Psoas muscle (tissue), 8 donors: ENCODE measurements at places on chromosomes 5 and 9.

DNA sequence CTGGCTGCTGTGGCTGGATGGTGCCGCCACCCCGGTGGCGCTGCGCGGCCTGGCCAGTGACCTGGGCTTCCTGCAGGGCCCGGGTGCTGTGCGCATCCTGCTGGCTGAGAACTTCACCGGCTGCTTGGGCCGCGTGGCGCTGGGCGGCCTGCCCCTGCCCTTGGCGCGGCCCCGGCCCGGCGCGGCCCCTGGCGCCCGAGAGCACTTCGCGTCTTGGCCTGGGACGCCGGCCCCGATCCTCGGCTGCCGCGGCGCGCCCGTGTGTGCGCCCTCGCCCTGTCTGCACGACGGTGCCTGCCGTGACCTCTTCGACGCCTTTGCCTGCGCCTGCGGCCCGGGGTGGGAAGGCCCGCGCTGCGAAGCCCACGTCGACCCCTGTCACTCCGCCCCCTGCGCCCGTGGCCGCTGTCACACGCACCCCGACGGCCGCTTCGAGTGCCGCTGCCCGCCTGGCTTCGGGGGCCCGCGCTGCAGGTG is 17.5 kb downstream of the CRB2 start:
- no peaks in the 10 kb centered on the region for H3K27me3 ChIP-seq
- no peak overlapping the region for H3K27ac ChIP-seq
- no peak for DNase-seq
- H3K4me1 ChIP-seq: no peaks in the 10 kb centered on the region

DNA sequence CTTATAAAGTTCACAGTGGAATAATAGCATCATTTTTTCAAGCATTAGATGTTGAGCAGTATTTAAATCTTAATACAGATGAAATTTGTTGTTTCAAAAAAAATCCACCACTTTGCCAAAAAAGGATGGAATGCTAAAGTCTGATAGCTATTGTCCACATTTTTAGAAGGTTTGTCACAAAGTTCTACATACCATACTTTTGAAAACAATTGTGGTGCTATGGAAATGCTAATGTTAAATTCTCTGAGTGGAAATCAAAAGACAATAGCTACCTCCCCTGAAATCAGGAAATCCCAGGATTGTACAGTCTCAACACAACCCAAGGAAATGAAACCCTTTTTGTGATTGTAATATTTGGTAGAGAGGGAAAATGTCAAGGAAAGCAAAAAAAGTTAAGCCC is 19.3 kb upstream of the GRAMD2B start:
- no peaks in the 10 kb centered on the region for H3K36me3 ChIP-seq
- no peak overlapping the region for H3K27ac ChIP-seq
- H3K4me3 ChIP-seq: no peak overlapping the region
- H3K27me3 ChIP-seq: no peaks in the 10 kb centered on the region
- no peaks in the 10 kb centered on the region for H3K4me1 ChIP-seq

DNA sequence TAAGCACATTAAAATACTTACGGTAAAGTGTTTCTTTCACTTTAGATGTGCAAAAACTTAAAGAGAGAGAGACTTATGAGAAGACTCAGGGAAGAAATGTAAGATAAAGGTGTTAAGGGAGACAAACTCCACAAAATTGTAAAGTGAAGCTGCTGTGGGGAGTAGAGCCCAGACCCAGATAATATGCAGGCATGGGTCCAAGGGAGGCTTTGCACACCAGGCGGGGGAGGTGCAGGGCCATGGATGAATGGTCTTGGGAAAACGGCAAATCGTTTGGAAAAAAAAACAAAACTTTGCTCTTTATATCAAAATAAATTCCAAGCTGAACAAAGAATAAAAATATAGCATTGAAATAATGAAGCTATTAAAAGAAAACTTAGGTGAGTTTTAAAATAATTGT is 9.1 kb downstream of the SYK start:
- no peak overlapping the region for H3K4me3 ChIP-seq
- no peaks in the 10 kb centered on the region for H3K4me1 ChIP-seq
- no peaks in the 10 kb centered on the region for H3K36me3 ChIP-seq
- H3K27me3 ChIP-seq: no peaks in the 10 kb centered on the region
- H3K27ac ChIP-seq: no peak overlapping the region

- H3K4me1 ChIP-seq: peaks cover 7% of the 10 kb centered on the region
- no peak overlapping the region for H3K27ac ChIP-seq
- H3K4me3 ChIP-seq: no peak overlapping the region
- peaks cover 50% of the 10 kb centered on the region for H3K36me3 ChIP-seq
- H3K27me3 ChIP-seq: no peaks in the 10 kb centered on the region
Observed at GRCh38 chr5:16669776-16670175, 53.0 kb upstream of the RETREG1 start.

GRCh38 chr5:78597974-78598371 is 50.6 kb downstream of the LHFPL2 start:
- H3K4me1 ChIP-seq: peaks cover 32% of the 10 kb centered on the region
- H3K27ac ChIP-seq: no peak overlapping the region
- H3K36me3 ChIP-seq: no peaks in the 10 kb centered on the region
- H3K4me3 ChIP-seq: no peak overlapping the region
- H3K27me3 ChIP-seq: no peaks in the 10 kb centered on the region

GRCh38 chr5:134007581-134008265 is 2.9 kb upstream of the VDAC1 start:
- no peak overlapping the region for H3K27ac ChIP-seq
- no peak overlapping the region for H3K4me3 ChIP-seq
- no peaks in the 10 kb centered on the region for H3K36me3 ChIP-seq
- H3K27me3 ChIP-seq: no peaks in the 10 kb centered on the region
- no peak for DNase-seq
- H3K4me1 ChIP-seq: peaks cover 14% of the 10 kb centered on the region

DNA sequence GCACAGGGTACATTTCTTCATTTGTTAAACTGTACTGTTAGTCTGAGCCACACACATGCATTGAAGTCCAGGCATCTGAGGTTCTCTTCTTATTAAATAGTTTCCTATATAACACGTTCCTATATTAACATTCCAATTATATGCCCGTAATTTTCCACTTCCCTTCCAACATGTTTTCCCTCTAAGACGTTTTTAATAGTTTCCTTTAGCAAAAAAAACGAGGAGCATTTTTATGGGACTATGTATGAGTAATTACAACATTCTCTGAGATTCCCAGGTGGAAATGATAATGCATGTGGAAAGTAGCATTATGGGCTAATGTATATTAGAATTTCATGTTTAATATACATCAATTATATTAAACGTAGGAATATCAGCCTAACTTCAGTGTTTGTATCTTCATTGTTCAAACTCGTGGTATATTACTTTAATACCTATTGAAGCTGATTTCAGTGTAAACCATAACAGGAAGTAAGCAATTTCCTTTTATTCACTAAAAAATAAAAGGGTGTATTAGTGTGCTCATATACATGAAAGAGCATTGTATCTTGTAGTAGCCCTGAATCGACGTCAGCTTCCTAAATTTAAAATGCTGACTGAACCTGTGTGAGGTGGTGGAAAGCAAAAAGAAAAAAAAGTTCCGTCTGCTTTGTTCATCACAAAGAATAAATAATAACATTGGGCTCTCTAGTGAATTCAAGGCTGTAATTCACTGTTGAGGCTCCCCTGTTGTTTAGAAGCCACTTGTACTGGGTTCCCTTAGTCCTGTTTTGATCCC is 11.3 kb downstream of the SMARCA2 start:
- H3K4me1 ChIP-seq: peaks cover 87% of the 10 kb centered on the region
- H3K4me3 ChIP-seq: no peak overlapping the region
- H3K36me3 ChIP-seq: no peaks in the 10 kb centered on the region
- H3K27ac ChIP-seq: peak overlapping the region; percentile 47

- H3K4me1 ChIP-seq: no peaks in the 10 kb centered on the region
- DNase-seq: no peak
- H3K27ac ChIP-seq: no peak overlapping the region
Observed at GRCh38 chr5:146744068-146744745, 134.3 kb downstream of the PPP2R2B start.

- no peaks in the 10 kb centered on the region for H3K36me3 ChIP-seq
- no peak for DNase-seq
- no peak overlapping the region for H3K4me3 ChIP-seq
- no peak overlapping the region for H3K27ac ChIP-seq
- no peaks in the 10 kb centered on the region for H3K4me1 ChIP-seq
Observed at GRCh38 chr9:86706391-86706790, 240.9 kb downstream of the GAS1 start.

GRCh38 chr9:93893899-93894690 is 61.1 kb downstream of the BARX1 start:
- H3K36me3 ChIP-seq: no peaks in the 10 kb centered on the region
- no peaks in the 10 kb centered on the region for H3K4me1 ChIP-seq
- no peak overlapping the region for H3K4me3 ChIP-seq

DNA sequence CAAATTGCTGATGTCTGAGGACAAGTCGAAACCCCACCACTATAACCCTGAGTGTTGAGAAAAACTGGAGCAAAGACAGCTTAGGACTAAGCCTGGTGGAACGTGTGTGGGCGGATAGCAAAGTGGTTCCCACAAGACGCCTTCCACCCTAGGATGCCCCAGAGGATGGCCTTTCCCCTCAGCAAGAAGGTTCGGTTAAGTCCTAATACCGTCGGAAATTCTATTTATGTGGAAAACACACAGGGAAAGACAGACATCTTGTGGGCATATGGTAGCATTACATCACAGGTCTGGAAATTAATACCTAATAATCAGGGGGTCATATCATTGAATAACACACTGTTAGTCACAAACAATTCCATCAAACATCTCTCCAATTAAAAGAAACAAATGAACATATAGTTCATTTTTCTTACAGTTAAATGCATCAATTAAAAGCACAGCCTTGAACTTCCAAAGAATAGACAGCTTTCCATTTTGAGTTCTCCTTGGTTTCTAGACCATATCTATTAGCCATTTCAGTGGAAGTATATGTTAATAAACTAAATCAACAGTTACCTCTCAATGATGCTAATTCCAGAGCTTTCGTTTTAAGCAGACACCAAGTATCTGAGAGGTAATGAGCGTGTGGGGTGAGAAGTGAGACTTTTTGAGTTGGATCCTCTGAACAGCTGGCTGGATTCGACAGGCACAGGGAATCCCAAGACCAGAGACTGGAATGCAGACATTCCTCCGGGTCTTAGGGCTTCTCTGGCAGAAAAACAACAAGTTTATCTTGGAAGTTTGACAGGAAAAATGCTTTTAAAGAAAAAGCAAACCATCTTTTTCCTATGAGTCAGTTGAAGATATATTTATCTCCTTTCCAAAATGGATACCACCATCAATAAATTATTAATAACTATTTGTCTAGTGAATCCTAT is 2.9 kb upstream of the ICE1 start:
- no peak for DNase-seq
- no peaks in the 10 kb centered on the region for H3K36me3 ChIP-seq
- peaks cover 21% of the 10 kb centered on the region for H3K4me1 ChIP-seq
- no peak overlapping the region for H3K27ac ChIP-seq
- no peak overlapping the region for H3K4me3 ChIP-seq
- H3K27me3 ChIP-seq: no peaks in the 10 kb centered on the region

DNA sequence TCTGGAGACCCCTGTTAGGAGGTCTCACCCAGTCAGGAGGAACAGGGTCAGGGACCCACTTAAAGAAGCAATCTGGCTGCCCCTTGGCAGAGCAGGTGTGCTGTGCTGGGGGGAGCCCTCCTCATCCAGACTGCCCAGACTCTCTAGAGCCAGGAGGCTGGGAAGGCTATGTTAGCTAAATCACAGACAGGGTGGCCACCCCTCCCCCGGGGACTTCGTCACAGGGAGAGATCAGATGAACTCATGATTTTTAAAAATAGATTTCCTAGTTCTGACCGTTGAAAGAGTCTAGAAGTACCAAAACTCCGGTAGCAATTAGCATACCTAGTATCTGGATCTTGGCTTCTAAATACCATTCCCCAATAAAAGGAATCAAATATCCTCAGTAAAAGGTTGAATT is 35.0 kb upstream of the FOXB2 start:
- no peak for DNase-seq
- no peaks in the 10 kb centered on the region for H3K36me3 ChIP-seq
- H3K27ac ChIP-seq: no peak overlapping the region
- no peak overlapping the region for H3K4me3 ChIP-seq
- H3K27me3 ChIP-seq: peaks cover 2% of the 10 kb centered on the region

DNA sequence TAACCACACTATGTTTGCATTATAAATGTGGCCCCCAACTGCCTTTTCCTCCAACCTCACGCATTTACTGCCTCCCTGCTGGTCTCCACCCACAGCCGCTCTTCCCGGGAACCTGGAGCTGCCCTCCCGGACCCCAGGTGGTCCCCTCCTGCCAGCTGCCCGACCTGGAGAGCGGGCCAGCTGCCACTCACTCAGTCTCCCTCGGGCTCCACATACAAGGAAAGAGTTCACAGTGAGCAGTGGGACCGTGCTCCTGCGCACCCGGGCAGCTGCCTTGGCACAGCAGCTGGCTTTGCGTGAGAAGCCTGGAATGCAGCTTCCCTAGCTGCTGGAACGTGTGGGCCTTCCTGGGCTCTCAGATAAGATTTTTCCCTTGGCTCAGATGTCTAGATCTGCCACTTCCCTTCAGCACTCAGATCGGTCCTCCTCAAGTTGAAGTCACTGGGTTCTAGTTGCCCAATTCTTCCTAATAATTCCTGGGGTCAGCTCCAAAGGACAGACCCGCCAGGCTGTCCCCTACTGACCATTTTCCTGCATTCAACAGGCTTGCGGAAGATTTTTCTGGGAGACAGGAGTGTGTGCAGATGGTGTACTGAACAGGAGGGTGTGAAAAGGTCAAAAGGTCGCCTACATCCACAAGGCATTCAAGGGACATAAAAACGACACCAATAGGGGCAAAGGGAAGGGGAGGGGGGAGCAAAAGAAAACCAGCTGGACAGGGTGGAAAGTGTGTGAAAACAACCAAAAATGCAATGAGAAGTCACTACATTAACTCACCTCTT is 69.1 kb downstream of the MYO10 start:
- H3K27ac ChIP-seq: no peak overlapping the region
- H3K36me3 ChIP-seq: no peaks in the 10 kb centered on the region
- DNase-seq: no peak
- H3K27me3 ChIP-seq: no peaks in the 10 kb centered on the region

DNA sequence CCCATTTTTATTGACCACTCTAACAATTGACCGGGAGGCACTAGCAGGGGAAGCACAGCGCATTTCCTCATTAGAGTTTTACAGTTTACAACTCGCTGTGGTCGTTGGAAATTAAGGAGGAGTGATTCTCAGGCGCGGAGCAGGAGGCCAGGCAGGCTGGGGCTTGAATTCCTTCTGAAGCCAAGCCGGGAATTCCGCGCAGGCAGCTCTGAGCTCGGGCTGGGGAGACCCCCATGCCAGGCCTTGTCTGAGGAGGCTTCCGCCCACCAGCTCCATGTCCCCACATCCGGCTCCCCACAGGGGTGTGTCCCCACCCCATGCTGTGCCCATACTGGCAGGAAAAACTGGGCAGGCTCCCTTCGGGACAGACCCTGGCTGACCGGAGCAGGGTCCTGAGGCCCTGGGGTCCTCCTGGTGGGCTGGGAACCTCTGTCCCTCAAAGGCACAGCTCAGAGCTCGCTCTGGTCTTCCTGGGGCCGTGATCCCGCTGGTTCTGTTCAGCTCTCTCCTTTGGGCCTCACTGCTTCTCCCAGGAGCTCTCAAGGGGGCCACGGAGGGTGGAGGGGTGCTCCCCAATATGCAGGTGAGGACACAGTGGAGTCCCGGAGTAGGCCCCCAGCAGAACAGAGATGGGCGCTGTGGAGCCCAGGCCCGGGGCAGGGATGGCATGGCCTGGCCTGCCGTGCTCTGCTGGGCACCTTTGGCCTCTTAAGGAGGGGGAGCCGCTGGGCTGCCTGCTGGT is 1.3 kb upstream of the NRARP start:
- DNase-seq: peak; percentile 15
- peak overlapping the region; percentile 69 for H3K27ac ChIP-seq
- H3K27me3 ChIP-seq: peaks cover 64% of the 10 kb centered on the region

- no peak overlapping the region for H3K4me3 ChIP-seq
- no peak for DNase-seq
- H3K27ac ChIP-seq: no peak overlapping the region
- no peaks in the 10 kb centered on the region for H3K27me3 ChIP-seq
- no peaks in the 10 kb centered on the region for H3K36me3 ChIP-seq
- no peaks in the 10 kb centered on the region for H3K4me1 ChIP-seq
Observed at GRCh38 chr9:99663856-99664255, 157.8 kb upstream of the NR4A3 start.
